ENCODE measurements at places on chromosomes 4 and X.

- no peak for DNase-seq
Measured at GRCh38 chrX:110399497-110399896, 40.8 kb downstream of the RTL9 start.

DNA sequence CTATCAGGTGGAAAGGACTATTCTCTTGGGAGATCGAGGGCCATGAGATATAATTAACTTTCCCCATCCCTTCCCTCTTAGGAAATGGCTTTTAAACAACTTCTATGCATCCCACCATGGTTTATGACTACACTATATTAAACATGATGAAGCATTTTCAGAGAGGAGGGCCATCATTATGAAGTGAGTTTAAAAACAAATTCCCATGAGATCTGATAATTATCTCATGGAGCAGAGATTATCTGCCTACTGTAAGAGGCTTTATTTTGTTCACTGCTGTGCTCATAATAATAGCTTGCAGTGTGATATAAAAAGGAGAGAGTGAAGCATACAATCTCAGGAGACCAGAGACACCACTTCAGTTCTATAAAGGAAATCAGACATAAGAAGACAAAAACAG lies 330.5 kb upstream of the ZFP42 start:
- DNase-seq = no peak

- DNase-seq = no peak
Measured at GRCh38 chr4:180539284-180539683, 1703.9 kb upstream of the TENM3 start.

DNA sequence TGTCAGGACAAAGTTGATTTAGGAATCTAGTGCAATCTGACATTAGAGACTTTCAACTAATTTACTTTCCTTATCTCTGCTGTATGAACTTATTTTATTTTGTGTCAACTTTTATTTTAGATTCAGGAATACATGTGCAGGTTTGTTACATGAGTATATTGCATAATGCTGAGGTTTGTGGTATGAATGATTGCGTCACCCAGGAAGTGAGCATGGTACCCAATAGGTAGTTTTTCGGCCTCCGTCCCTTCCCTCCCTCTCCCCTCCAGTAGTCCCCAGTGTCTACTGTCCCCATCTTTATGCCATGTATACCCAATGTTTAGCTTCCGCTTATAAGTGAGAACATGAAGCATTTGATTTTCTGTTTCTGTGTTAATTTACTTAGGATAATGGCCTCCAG lies 68.7 kb upstream of the TEX13D start:
- no peak for DNase-seq

- DNase-seq = peak; percentile 0
Measured at GRCh38 chrX:17860179-17860780, 818 bp downstream of the RAI2 start.

DNA sequence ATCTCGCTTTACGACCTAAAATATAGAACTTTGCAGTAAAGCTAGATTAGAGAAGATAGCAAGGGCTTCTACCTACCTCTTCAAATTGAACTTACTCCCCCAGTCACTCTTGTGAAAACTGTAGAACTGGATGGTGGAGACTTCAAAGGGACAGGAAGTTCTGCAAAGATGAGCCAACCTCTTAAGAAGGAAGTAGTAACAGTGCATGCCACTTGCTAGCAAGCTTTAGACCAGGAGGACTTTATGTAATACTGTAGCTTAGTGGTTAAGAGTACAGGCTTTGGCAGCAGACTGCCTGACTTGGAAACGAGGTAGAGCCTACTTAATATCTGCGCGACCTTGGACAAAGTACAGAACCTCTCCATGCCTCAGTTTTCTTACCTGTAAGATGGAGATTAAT lies 27.5 kb upstream of the VBP1 start:
- no peak for DNase-seq

DNA sequence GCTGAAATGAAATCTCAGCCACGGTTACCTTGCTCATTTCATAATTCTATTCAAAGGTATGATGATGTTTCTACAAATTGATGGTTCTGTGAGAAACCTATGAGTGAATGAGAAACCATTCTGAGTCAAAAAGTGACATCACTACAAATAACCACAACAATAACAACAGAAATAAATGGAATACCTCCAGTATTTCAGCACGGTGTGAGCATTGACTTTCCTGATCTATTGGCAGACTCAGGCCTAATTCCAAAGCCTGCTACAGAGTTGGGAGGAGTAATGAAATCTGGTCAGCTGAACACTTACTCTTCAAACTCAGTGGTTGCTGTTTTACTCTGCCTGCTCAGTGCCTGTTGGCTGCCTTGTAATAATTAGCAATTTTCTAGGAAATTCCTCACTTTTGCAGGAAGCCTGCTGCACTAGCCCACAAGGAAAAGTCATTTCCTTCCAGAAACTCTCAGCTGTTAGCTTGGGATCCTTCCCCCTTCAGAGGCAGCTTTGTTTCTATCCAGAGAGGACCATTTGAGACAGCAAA lies 18.8 kb upstream of the SYNPO2 start:
- peak; percentile 32 for DNase-seq

DNA sequence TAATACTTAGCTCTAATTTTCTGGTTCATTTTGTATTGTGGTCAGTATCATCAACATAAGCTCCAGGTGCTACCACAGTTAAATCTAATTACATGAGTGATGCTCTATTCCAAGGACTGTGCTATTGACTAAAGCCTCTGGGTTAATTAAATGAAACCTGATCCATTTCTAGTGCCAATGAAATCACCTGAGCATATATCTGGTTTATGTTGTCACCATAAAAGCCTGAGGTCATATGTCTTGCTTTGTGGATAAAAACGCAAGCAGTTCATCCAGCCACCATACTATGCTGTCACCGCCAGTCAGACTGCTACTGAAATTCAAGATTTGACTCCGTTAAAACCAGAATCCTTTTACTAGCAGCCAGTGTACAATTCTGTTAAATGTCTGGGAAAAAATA lies 64.2 kb upstream of the ZNF518B start:
- DNase-seq = no peak

DNA sequence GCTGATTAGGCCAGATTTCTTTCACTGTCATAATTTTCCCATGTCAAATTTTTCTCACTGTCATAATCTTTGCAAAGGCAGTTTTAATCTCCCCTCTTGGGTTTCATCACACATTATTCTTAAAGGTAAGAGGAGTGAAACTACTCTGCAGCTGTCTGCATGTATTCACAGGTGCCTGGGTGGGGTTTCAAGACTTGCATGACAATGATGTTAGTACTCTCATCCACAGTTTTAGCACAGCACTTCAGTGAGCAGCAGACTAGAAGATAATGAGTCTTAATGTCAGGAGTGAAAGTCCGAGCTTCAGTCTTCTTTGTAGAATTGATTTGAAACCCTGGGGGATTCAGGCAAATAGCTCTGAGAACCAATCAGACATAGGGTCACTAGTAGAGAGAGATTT lies 182.5 kb upstream of the GALNT7 start:
- no peak for DNase-seq

- DNase-seq = no peak
Measured at GRCh38 chr4:38105475-38106220, 145.4 kb downstream of the PTTG2 start.

- DNase-seq = no peak
Measured at GRCh38 chrX:64176876-64177275, 28.6 kb downstream of the AMER1 start.

DNA sequence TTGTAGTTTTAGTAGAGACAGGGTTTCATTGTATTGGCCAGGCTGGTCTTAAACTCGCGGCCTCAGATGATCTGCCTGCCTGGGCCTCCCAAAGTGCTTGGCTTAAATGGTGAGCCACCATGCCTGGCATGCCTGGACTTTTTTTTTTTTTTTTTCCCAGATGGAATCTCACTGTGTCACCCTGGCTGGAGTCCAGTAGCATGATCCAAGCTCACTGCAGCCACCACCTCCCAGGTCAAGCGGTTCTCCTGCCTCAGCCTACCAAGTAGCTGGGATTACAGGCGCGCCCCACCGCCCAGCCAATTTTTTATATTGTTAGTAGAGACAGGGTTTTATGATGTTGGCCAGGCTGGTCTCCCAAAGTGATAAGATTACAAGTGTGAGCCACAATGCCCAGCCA lies 8.4 kb downstream of the UBE2K start:
- DNase-seq = peak; percentile 85

- DNase-seq = peak; percentile 99
Measured at GRCh38 chr4:156946516-156947424, 24.8 kb downstream of the PDGFC start.

DNA sequence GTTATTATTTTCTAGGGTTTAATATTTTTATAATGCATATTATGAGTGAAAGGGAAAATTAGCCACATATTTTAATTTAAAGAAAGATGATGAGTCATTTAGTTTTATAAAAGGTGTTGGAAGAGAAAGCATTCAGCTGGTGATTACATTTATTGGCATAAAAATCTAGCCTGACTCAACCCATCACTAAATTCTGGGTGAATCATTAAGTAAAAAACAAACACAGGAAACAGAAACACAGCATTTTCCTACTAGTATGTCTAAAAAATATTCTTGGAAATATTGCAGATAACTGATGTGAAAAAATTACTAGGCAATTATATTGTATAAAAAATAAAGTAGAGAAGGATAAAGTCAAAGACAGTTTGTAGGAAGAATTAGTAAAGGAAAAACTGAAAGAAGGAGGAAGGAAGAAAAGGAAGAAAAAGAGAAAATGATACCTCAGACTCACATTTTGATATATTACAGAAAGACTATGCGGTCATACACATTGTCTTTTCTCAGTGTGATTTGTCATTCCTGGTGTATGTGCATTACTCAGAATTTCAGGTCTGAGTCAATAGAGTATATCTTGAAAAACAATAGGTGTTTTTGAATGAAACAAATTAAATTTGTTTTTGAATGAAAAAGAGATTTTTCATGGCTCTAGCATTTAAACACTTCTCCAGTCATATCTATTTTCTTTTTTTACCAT lies 48.0 kb upstream of the SPOCK3 start:
- DNase-seq = no peak

- DNase-seq = peak; percentile 51
Measured at GRCh38 chrX:44873415-44874276, 658 bp downstream of the KDM6A start.

- no peak for DNase-seq
Measured at GRCh38 chr4:99061048-99061700, 27.4 kb downstream of the ADH5 start.

- DNase-seq = no peak
Measured at GRCh38 chrX:108156082-108156481, 64.5 kb downstream of the ATG4A start.

DNA sequence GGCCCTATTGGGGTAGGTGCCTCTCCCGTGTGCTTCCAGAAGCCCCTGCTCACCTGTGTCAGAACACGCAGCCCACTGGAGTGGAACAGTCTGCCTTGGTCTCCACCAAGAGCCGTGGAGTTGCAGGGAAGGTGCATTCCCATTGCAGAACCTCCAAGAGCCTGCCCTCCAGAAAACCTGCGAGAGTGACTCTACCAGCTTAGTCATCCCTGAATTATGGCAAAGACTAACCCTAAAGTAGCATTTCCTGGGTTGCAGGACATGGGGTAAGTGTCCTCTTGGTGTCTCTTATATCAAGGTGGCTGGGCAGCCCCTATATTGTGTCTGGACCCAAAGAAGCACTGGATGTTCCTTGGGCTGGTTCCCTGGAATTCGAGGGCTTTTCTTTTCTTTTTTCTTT lies 224.6 kb downstream of the BCOR start:
- DNase-seq = no peak

DNA sequence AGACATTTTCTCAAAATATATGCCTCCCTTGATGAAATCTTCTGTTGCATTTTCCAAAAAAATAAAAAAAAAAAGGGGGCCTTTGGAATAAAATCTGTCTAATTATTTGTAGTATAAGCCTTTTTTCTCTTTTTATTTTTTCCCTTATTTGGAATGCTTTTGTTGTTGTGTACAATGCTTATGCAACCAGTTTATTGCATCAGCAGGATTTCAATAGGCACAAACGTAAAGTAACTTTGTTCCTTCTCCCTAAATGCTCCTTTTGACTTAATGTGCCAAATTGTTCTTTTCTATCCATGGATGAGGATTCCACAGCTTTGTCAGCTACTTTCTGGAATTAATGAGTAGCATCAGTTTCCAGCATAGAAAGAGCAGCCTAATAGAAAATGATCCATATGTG lies 59.6 kb upstream of the HPGD start:
- DNase-seq = no peak

- DNase-seq = no peak
Measured at GRCh38 chrX:148573119-148573518, 72.7 kb downstream of the AFF2 start.

DNA sequence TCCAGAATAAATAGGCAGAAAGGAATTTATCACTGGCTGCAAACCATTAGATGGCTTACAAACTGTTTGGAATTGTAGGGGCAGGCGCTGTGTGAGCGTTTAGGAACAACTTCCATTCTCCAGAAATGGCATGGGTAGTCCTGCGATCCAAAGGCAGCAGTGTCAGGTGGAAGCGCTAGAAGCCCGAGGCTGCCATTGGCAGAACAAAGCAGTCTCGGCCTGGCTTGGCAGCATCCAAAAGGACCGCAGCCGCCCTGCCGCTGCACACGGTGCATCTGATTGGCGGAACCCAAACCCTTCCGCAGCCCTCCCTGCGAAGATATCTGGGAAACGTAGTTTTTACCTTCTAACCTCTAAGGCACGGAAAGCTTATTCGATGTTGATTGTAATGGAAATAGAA lies 23.6 kb upstream of the YTHDC1 start:
- no peak for DNase-seq

GRCh38 chr4:95552942-95553550 lies 4.3 kb upstream of the UNC5C start:
- DNase-seq = no peak

DNA sequence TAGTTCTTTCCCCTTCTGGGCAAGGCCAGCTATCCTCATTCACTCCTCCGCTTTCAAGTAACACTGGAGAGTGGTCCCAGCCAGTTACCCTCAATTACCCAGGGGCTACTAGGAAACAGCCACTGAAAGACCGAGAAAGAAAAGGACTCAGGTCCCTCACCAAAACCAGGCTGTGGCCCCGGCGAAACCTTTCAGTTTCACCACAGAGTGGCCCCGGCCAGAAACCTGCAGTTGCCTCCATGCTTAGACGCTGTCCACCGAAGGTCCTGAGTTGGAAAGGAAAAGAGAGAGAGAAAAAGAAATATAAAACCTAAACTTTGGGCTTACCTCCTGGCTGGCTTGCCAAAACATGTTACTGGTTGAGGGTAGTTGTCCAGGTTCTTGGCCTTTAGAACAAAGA lies 5.0 kb upstream of the AREG start:
- DNase-seq = no peak

- no peak for DNase-seq
Measured at GRCh38 chr4:181350615-181351415, 892.4 kb upstream of the TENM3 start.
